Memory B cell (primary cell): ENCODE measurements at places on chromosomes 4 and X.

DNA sequence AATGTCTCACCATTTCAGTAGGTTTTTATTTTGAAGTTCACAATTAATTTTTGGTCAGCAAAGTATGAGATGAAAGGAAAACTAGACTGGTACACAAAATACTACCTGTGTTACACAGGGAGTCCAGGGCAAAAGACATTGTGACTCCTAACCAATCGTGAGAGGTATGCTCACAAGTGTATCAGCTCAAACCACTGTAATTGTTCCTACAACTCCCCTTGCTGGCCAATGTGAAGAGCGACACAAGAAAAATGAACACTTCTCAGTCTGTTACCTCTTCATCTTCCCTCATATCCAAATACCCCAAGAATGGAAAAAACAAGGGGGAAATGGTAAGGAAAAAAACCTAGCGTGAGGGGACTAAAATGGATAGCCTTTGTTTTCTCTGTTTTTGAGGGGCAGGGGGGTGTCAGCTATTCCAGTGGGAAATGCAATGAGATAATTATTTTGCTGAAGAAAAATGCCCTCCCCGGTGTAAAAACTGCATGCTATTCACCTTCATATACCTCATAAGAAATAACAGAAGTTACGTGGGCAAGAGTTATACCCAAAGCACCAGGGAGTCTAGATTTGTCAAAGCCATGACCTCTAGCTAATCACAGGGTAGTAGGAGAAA is 30.6 kb upstream of the NSUN7 start:
- no peak for DNase-seq

GRCh38 chr4:87050596-87050995 is 115.8 kb downstream of the AFF1 start:
- no peak for DNase-seq

DNA sequence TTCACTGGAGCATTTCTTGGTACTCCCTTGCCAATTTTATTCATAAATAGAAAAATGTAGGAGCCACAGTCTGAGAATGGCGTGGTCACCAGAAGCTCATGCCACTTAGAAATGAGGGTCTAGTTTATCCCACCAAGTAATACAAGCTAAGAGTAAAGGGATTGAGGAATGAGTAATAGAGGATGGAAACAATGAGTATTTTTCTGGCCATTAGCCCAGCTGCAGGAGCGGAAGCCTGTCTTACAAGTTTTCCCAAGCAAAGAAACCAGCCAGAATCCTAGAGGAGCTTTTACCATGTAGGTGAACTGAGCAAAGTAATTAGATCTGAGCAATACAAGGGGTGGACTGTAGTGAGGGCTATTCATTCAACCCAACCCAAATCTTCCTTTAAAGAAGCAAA is 160.7 kb upstream of the NPY2R start:
- no peak for DNase-seq

- DNase-seq = no peak
Observed at GRCh38 chr4:88297212-88297516, 12.8 kb upstream of the PPM1K start.

GRCh38 chrX:95640226-95640625 is 1044.4 kb upstream of the DIAPH2 start:
- DNase-seq = no peak

GRCh38 chr4:80270868-80271267 is 4.4 kb downstream of the FGF5 start:
- DNase-seq = no peak

DNA sequence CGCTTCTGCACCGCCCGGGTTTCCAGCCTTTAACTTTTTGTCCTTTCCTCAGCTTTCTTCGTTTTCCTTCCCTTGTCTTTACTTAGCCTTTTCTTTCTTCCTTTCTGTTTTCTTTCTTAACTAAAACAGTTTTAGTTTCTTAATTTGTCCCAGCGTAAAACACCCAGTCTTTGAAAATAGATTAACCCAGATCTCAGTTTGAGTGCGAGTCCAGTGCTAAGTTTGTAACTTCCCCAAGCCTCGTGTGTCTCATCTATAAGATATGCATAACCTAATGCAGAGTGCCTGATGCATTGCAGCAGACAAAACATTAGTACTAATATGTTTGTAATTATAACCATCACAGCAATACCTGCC is 460 bp upstream of the GEMIN8 start:
- DNase-seq = no peak
